ENCODE measurements at places on chromosomes 3 and 15.

- DNase-seq, result no peak
These were observed 130.1 kb upstream of the RARB start for GRCh38 chr3:25297667-25298585.

GRCh38 chr3:191143224-191143623 lies 55.8 kb upstream of the OSTN start:
- DNase-seq, result no peak

DNA sequence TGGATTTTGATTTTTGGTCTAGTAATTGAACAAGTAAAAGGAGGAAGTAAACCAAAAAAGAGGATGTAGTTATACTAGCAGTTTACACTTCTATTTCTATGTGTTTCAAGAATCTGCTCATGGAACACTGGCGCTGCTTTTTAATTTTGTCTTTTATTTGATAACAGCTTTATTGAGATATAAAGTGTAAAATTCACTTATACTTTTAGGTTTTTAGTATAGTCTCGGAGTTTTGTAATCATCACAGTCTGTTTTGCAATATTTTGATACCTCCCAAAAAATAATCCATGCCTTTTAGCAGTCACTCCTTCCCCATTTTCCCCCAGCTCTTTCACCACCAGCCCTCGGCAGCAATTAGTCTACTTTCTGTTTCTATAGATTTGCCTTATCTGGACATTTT lies 18.0 kb downstream of the UBE2E2 start:
- no peak for DNase-seq

DNA sequence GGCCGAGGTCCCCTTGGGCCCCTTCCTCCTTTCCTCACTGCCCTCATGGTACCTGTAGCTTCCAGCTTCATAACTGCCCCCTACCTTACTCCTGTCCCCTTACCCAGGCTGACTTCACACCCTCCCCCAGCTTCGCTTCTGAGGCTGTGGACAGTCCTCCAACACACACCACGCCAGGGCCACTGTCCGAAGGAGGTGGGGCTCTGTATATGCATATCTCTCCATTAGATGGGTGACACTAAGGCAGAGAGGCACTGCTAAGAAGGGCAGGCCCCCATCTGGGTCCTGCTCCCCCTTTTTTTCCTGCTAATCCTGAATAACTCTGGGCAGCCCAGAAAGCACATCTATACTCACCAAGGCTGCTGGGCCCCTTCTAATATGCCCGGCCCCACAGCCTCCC lies 1.0 kb upstream of the COL7A1 start:
- DNase-seq, result no peak

- DNase-seq, result no peak
These were observed 22.7 kb upstream of the PAQR5 start for GRCh38 chr15:69275933-69276560.

DNA sequence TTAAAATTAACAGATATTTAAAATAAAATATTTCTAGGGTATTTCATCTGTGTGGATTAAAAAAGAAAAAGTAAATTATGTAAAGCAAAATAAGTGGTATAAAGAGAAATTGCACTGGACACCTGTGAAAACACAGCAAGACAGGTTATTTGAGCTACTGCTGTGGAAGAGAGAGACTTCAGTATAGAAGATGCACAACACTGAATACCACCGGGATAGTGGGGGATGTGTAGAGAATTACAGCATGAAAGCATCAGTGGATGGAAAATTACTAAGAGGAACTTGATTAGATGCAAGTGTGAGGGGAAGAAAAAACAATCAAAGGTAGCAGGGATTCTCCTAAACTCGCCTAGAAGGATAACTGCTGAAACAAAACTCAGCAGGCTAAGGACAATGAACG lies 1242.5 kb upstream of the GBE1 start:
- no peak for DNase-seq

DNA sequence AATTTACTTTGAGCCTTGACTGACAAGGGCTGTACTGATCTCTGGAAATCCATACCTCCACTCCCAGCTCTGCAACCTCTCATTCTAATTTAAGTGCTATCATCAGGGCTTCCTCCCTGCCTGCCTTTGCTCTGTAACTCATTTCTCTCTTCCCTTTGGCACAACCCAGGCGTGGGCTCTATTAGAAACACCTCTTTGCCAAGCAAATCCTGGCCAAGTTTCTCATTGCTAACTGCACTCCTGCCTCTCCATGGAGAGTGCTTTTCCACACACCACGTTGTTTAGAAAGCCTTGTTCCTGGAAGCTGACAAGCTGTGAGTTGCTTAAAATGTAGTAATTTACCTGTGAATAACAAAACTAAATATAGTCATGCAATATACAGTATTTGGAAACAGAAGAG lies 20.1 kb upstream of the FSTL1 start:
- DNase-seq, result no peak

DNA sequence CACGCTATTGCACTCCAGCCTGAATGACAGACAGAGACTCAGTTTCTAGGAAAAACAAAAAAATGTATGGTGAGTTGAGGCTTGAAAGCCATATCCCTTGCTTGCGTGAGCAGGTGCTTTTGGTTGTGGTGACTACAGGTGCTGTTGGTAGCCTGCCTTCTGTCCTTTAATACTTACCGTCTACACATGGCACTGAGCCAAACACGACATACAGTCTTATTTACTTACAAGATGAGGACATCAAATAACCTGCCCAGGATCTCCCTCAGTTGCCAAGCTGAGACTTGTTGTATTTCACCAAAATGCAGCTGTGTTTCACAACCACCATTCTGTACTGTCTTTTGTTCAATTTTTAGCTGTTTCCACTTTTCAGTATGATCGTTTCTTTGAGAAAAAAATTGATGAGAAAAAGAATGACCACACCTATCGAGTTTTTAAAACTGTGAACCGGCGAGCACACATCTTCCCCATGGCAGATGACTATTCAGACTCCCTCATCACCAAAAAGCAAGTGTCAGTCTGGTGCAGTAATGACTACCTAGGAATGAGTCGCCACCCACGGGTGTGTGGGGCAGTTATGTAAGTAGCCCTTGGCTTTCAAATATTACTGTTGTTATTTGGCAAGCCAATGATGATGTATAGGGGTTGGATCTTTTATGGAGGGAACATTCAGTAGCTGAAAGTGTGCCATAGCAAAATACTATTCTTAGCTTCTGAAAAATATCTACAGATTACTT lies 6.5 kb downstream of the ALAS1 start:
- no peak for DNase-seq

DNA sequence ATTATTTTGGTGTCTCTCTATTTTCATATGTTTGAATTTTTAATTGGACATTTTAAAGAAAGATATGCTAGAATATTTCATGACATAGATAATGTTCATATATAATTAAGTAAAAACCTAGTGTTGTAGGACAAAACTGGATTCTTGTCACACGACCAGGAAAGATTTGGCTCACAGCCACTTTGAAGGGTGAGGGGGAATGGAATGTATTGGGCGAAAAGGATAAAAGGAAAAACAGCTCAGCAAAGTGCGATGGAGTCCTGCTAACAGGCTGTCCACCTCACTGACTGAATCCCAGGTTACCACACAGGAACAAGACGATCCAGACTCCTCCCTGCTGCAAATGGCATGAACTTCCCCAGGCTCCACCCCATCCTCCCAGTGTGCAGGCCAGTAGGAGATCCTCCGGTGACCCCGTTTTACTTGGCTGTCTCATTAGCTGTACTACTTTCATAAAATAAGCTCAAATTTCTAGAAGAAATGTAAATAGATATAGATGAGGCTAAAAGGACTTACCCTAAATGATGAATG lies 186.2 kb downstream of the CD47 start:
- no peak for DNase-seq

DNA sequence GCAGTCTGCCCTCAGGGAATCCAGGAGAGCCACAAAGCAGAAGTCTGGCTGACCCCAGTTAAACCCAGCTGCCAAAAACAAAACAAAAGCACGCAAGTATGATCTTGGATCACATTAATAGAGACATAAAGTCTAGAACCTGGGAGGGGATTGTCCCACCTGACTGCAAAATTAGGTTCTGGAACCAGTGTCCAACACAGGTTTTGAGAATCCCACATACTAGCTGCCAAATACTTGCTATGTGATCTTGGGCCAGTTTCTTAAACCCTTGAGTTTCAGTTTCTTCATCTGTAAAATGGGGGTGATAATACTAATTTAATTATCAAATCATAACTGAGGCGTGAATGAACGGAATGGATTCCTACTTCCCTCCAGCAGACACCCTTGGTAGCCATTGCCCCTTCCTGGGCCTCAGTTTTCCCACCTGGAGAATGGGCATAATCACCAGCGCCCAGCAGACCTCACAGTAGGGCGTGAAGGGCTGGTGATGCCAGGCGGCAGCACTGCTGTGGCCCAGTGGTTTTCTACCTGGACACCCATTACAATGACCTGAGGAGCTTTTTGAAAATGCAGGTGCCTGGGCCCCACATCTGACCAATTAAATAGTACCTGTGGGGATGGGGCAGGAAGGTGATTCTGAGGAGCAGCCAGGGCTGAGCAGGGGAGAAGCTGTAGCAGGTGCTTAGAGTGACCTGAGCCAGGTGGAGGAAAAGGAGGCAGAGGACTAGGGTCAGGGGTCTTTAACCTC lies 32.2 kb downstream of the GRIP2 start:
- no peak for DNase-seq

- no peak for DNase-seq
These were observed 117.7 kb upstream of the PLCL2 start for GRCh38 chr3:16767006-16767405.

- no peak for DNase-seq
These were observed 253.5 kb upstream of the CTDSPL start for GRCh38 chr3:37608061-37608702.

DNA sequence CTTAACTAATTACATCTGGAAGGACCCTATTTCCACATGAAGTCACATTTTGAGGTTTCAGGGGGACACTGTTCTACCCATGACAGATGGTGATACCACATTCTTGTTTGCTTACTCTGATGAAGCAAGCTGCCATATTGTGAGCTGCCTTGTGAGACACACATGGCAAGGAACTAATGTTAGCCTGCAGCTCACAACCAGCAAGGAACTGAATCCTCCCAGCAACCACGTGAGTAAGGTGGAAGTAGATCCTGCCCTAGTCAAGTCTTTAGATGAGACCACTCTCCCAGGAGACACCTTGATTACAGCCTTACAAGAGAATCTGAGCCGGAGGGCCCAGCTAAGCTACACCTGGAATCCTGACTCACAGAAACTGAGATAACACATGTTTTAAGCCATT lies 160.1 kb downstream of the PDE8A start:
- no peak for DNase-seq

DNA sequence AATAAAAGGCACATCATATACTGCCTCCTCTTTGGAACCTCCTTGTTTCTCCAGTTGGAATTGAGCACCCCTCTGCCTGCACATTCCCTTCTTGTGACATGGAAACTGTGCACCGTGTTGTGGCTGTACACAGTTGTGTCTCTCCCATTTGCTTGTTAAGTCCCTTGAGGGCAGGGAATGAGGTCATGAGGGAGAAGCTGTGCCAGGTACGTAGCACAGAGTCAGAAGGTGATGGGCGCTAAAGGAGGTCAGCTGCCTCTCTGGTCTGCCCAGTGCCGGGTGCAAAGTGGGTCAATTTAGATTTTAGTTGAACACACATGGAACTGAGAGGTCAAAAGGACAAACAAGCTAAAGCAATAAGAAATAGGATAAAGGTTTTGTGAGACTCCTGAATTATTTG lies 124.4 kb downstream of the FAM43A start:
- no peak for DNase-seq

DNA sequence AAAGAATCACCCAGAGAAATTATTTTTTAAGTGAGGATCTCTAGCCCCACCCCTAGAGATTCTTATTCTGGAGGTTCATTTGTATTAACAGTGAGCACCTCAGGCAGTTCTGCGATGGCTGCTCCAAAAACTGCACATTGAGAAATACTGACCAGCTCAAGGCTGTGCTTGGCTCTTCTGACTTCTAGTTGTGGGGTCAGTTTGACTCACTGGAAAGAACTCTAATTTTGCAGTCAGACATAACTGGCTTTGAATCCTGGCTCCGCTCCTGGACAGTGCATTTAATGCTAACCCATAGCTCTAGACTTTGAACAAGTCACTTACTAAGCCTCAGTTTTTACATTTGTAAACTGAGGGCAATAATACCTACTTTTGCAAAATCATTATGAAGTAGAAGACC lies 123.6 kb upstream of the SKOR1 start:
- DNase-seq, result no peak

GRCh38 chr3:59758672-59759071 lies 708.8 kb upstream of the CFAP20DC start:
- DNase-seq, result no peak

GRCh38 chr15:43102187-43102586 lies 3.7 kb downstream of the UBR1 start:
- no peak for DNase-seq

DNA sequence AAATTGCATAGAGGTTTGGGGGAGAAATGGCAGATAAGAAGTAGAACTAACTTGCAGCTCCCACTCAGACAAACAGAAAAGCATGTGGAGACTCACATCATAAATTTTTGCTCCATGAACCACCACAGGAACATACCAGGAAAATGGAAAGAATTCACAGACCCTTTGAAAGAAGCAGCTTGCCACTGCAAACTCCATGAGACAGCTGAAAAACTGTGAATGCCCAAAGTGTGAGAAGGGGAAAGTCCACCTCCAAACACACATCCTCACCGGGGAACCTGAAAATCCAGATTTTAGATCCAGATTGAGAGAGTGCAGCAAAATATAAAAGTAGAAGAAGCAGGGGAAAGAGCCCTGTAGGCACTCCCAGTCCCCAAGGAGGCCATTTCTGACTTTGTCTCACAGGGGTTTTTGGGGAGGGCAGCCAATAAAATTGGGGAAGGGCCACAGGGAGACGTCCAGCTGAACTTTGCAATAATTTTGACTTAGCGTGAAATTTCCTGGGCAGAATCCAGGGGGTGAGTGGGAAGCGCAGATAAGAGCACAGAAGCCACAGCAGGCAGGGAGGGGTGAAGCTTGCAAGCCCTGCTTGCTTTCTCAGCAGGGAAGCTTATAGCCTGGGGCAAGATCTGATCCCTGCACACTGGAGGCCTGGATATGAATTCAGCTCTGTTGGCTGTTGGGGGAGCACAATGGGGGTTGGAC lies 183.4 kb upstream of the UBE2E2 start:
- no peak for DNase-seq

DNA sequence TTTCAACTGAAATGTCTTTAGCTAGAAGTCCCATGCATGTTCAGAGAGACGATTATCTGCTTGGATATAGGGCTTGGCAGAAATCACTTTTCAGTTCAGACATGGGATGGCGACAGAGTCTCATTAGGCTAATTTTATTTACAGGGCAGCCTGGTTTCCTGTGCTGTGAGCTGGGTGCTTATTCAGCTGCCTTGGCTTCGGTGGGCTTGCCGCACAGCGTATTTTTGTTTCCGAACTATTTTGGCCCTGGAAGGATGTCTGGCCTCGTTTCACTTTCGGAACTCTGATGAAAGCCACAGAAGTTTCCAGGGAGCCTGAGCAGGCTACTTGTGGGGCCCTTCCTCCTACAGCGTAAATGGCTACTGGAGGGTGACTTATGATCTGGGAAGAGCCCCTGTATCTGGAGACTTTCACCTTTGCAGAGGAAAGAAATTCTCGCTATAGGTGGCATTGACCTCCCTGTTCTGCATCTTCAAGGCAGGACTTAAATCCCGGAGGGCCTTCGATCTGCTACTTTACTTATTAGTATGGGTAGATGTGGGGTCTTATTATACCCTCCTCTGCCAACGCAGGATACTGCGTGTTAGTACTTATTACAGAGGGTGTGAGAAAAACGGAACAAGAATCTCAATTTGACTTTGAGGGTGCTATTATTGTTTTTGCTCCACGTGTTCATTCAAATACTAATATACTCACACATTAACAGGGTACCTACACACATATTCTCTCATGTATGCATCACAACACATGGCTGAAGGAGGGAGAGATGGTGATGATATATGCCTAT lies 364.0 kb upstream of the RBMS3 start:
- peak; percentile 28 for DNase-seq

GRCh38 chr3:51371943-51372557 lies 13.0 kb upstream of the MANF start:
- DNase-seq, result peak; percentile 45
